Sciatic nerve (tissue), 2 donors: ENCODE measurements at places on chromosomes 3 and 15. TPM values are rescaled to one million over a fixed set of nuclear protein-coding genes. Genes with fewer than 3 reads are reported as not detected.

Gene WDR72
- not detected for total RNA-seq

Gene SOX14
- not detected for total RNA-seq

Gene MAGI1
- 64.6 TPM for total RNA-seq

Gene NUSAP1
- 3.1 TPM for total RNA-seq

Gene FANCD2OS
- not detected for total RNA-seq

Gene CLDN16
- 0.53 TPM for total RNA-seq

Gene SNRK
- total RNA-seq, result 127 TPM

Gene SLC28A2
- total RNA-seq, result not detected

Gene MAPKAPK3
- total RNA-seq, result 19.5 TPM

DNA sequence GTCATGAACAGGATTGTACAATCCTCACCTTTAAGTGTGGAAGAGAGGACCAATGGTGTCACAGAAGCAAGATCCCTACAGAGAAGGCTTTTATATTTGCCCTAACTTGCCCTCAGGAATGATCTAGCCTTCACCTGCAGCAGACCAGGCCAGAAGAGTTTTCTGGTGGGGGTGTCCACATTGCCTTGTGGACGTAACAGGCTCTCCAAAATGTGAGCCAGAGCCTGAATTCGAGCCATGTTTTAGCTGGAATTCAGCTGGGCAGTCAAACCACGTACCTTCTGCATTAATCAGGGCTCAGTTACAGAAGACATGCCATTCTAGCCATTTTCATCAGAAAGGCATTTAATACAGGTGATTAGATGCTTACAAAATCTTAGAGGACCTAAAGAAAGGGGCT, 23.6 kb upstream of the RAB7A start:
- no peak for DNase-seq

DNA sequence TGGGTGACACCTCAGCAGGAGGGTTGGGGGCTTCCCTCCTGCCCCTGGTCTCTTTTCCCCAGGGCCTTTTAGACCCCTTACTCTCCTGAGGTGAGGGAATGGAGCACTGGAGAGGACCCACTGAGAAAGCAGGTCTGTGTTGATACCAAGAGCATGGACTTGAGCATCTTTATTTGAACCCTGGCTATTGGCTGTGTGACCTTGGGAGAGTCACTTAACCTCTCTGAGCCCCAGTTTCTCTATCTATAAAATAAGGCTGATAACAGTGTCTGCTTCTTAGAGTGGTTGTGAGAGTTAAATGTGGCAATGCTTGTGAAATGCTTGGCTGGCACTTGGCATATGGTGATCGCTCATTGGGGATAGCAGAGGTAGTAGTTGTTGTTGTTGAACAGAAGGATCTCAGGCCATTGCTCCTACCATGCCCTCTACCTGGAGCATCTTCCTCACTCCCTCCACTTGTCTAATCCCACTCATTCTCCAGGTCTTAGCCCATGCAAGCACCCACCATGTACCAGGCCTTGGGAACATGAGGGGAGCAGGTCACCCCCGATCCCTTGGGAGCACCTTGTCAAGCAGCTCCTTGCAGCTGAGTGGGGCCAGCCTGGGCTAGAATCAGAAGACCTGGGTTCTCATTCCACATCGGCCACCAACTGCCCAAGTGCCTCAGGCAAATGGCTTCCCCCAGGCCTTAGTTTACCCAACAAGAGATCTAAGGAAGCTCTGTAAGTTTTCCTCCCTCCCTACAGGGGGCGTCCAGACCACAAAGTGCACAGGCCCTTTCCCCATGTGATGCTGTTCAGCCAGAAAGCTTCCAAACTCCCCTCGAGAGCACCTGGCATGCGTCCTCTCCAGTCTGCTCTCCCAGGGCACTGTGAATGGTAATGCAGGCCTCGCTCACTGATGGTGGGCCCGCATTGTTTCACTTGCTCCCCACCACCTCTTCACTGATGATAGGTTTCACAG, 96.7 kb downstream of the LSM3 start:
- no peak for DNase-seq

GRCh38 chr3:133970916-133971315, 58.8 kb downstream of the SLCO2A1 start:
- DNase-seq, result no peak

GRCh38 chr3:42165211-42165610, 74.1 kb downstream of the TRAK1 start:
- no peak for DNase-seq

- DNase-seq, result no peak
These were observed 45.1 kb upstream of the AMOTL2 start for GRCh38 chr3:134419214-134419959.

DNA sequence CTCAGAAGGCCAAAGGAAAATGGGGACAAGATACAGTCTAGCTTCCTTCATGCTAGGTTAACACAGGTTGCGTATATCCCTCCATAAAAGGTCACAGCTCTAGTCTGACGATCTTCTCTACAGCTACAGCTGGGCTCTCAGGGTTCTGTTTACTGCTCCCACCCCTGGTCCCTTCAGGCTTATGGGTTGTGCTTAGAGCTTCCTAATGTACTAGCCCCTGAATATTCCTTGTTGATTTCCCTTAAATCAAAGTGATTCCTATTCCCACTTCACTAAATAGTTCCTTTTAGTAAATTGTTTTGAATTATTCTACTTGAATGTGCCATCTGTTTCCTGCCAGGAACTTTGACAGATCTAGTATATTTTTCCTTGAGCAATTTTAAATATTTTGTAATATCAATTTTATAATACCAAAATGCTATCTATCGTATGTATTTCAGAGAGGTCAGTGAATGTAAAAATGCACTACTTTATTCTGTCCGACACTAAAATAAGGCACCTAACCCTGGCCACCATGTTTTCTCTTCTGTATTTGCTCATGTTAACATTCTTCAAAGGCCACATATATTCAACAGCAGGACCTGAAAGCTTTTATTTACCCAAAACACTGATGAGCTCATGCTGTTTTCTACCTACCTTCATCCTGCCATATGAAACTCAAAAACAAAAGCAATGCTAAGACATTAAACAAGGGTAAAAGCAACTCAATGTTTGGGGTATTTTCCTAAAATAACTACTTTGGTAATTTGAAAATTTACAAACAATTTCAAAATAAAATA, 92.8 kb upstream of the TGFBR2 start:
- DNase-seq, result no peak

- no peak for DNase-seq
These were observed 352.8 kb downstream of the LRTM1 start for GRCh38 chr3:54574906-54575617.

GRCh38 chr15:72358650-72359171, 17.1 kb downstream of the HEXA start:
- DNase-seq, result peak; percentile 66

GRCh38 chr3:62238003-62238402, 135.3 kb downstream of the FEZF2 start:
- no peak for DNase-seq

DNA sequence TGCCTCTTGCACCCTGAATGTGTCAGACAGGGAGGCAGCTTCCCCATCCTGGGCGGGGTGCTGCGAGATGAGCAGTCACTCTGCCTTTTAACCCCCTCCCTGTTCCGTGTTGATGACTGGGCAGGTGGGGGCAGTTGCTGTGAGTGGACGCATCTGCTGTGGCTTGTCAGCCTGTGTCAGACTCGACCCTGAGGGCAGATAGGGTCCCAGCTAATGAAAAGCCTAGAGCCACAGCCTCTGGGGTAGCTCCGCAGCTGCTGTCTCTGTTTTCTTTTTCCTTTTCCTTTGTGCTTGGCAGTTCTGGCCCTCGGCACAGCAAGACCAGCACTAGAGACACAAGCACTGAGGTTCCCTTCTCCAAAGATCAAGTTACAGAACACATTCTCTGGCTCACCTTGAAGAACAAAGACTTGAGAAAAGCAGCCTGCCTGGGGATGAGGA, 43.0 kb upstream of the GLCE start:
- no peak for DNase-seq

DNA sequence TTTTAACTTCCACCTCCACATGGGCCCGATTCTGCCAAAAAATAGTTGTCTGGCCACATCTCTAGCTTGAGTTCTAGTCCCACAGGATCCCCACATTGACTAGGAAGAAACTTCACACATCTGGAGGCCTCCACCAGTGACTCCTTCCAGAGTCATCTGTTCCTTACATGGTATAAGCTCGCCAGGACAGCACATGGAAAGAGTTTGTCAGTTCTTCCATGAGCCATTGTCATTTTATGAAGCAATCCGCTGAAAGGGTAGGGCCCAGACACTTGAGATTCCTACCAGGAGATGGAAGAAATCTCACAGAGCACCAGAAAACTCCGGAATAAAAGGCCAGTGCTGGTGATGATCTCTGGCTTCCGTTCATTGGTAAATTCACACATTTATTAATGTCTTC, 350.5 kb upstream of the ICE2 start:
- DNase-seq, result no peak

DNA sequence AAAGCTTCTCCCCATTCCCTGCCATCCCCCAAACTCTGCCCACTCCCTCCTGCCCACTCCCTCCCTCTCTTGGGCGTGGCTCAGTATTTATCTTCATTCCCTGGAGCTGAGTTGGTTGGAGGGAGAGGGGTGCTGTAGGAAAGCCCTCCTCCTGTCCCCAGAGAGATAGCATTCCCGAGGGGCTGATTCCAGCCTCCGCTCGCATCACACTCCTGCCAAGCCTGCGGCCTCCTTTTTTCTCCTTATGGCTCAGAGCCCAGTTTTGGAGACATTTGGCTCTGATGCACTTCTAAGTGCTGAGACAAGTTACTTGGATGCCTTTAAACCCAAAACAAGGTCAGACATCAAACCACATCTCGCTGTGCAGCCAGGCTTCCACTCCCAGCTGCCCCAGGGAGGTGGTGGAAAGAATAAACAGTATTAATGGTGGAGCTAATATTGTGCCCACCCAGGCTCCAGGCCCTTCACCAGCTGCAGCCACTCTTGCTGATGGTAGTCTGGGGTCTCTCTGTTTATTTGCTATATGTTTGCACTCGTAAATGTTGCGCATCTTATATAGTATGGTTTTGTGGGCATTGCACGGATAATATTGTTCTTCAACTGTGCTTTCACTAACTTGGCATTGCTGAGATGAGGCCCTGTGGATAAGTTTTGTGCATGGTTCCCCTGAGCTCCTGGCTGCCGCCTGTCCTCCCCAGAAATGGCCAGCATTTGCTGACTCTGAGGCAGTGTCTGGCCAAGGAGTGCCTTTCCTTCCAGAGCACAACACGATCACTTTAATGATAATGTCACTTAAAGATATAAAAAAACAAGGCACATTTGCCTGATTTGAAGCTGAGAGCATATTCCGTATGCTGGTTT, 157.2 kb downstream of the LRRC28 start:
- no peak for DNase-seq
